ENCODE measurements at places on chromosomes 1 and 21.

- no peak for DNase-seq
These were observed 5.5 kb upstream of the TEDDM1 start for GRCh38 chr1:182406012-182406411.

- no peak for DNase-seq
These were observed 202.9 kb upstream of the ADGRL2 start for GRCh38 chr1:81597720-81598426.

- DNase-seq: peak; percentile 81
These were observed 1.4 kb downstream of the SLC22A15 start for GRCh38 chr1:115977499-115978258.

DNA sequence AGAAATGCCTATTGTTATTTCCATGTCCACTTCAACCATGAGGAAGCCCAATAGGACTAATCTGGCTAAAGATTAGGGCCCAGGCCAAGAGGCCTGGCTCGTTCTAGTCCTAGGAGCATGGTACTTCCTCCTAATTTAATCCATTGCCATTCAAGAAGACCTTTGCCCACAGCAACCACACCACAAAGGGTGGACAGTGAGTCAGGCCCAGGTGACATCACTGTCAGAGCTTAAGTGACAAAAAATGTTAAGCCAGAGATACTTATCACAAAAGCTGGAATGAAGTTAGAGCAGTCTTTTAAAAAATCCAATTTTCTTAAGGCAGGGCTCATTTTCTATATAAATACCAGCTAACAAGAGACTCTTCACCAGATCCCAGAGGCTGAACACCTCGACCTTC is at the start of gene SPRR3:
SPRR3 (plus strand) TSS at position 368 of the 400 bp plus-strand sequence. CDS start 1,272 bp downstream, outside the sequence.
- DNase-seq: no peak

- DNase-seq: no peak
These were observed 835 bp upstream of the LCE1D start for GRCh38 chr1:152795686-152796085.

DNA sequence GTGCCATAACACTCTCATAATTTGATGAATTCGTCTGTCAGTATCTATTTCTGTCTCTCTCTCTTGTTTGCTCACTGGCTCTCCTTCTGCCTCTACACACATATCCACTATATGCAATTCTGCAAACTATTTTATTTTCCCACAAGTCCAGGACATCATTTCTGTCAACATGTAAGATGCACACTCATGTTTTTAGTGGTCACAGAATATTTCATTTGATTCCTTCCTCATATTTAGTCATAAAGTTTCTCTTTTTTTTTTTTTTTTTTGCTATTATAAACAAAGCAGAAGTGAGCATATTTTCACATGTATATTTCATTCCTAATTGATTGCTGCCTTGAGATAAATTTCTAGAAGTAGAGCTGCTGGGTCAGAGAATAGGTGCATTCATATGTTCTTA is 165.3 kb downstream of the PGBD5 start:
- no peak for DNase-seq

DNA sequence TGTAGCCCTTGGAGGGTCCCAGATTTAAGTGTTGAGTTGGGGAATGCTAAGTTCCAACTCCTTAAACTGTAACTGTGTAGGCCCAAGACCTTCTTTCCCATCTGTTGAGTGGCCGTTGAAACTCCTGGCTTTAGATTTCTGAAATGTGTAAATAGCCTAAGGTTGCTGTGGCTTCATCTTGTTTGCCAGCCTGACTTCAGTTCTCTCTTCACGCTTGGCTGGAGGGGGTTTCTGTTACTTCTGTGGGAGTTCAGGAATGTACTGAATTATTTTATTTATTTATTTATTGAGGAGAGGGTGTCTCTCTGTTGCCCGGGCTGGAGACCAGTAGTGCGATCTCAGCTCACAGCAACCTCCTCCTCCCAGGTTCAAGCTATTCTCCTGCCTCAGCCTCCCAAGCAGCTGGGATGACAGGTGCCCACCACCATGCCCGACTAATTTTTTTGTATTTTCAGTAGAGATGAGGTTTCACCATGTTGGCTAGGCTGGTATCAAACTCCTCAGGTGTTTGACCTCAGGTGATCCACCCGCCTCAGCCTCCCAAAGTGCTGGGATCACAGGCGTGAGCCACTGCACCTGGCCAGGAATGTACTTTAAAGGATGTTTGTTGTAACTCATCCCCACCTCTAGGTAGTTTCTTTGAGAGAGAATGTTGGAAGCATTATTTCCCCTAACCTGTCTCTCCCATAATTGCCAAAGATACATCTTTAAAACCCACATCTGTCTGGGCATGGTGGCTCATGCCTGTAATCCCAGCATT is 5.9 kb downstream of the TTC39A start:
- DNase-seq: no peak

GRCh38 chr21:43609501-43610340 is 49.6 kb downstream of the HSF2BP start:
- peak; percentile 91 for DNase-seq

- no peak for DNase-seq
These were observed 10.0 kb upstream of the LRRC3 start for GRCh38 chr21:44445145-44445812.

- DNase-seq: peak; percentile 46
These were observed 71.5 kb downstream of the SMYD3 start for GRCh38 chr1:246435421-246436041.

Data from fibroblast of skin of right biceps (primary cell).